CD8-positive, alpha-beta memory T cell (primary cell): ENCODE measurements at places on chromosomes 16 and 17. TPM values are rescaled to one million over a fixed set of nuclear protein-coding genes. Genes with fewer than 3 reads are reported as not detected.

DNA sequence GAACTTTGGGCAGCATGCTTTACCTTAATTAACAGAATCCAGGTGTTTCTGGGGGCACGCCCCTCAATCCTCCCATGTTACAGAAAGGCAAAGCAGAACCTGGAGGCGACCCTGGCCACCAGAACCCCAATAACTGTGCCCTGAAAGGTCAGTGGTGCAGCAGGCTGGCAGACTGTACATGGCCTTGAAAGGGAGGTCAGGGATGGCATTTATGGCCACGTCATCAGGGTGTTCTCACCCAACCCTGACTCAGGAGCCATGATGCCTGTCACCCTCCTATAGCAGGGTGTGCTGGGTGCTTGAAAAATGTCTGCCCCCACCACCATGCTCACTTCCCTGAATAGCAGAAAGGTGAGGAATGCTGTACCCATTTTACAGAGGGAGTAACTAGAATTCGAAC is 177.7 kb downstream of the TMEM132E start:
- no peak for DNase-seq
- H3K27me3 ChIP-seq, result no peaks in the 10 kb centered on the region
- H3K27ac ChIP-seq, result no peak overlapping the region
- H3K4me3 ChIP-seq, result no peak overlapping the region
- H3K4me1 ChIP-seq, result no peaks in the 10 kb centered on the region
- H3K36me3 ChIP-seq, result no peaks in the 10 kb centered on the region

GRCh38 chr16:53207810-53208752 is 153.3 kb downstream of the CHD9 start:
- H3K4me1 ChIP-seq, result peaks cover 7% of the 10 kb centered on the region
- H3K27ac ChIP-seq, result peak overlapping the region; percentile 68
- H3K36me3 ChIP-seq, result no peaks in the 10 kb centered on the region
- H3K4me3 ChIP-seq, result peak overlapping the region; percentile 1
- no peaks in the 10 kb centered on the region for H3K27me3 ChIP-seq
- DNase-seq, result no peak

GRCh38 chr16:88208112-88208511 is 174.6 kb upstream of the ZNF469 start:
- no peaks in the 10 kb centered on the region for H3K4me1 ChIP-seq
- no peak for DNase-seq
- H3K36me3 ChIP-seq, result no peaks in the 10 kb centered on the region
- no peaks in the 10 kb centered on the region for H3K27me3 ChIP-seq

DNA sequence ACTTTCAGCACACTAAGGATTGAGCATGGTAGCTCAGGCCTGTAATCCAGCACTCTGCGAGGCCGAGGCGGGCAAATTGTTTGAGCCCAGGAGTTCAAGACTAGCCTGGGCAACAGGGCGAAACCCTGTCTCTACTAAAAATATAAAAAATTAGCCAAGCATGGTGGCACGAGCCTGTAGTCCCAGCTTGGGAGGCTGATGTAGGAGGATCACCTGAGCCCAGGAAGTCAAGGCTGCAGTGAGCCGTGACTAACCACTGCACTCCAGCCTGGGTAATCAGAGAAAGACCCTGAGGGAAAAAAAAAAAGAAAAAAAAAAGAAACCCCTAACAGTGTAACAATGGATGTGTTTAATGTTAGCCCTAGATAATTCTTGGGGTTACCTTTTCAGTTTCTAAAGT is 24.0 kb downstream of the PARN start:
- H3K4me1 ChIP-seq, result no peaks in the 10 kb centered on the region
- H3K36me3 ChIP-seq, result peaks cover 43% of the 10 kb centered on the region
- DNase-seq, result no peak
- H3K27me3 ChIP-seq, result no peaks in the 10 kb centered on the region
- H3K27ac ChIP-seq, result no peak overlapping the region
- H3K4me3 ChIP-seq, result no peak overlapping the region

DNA sequence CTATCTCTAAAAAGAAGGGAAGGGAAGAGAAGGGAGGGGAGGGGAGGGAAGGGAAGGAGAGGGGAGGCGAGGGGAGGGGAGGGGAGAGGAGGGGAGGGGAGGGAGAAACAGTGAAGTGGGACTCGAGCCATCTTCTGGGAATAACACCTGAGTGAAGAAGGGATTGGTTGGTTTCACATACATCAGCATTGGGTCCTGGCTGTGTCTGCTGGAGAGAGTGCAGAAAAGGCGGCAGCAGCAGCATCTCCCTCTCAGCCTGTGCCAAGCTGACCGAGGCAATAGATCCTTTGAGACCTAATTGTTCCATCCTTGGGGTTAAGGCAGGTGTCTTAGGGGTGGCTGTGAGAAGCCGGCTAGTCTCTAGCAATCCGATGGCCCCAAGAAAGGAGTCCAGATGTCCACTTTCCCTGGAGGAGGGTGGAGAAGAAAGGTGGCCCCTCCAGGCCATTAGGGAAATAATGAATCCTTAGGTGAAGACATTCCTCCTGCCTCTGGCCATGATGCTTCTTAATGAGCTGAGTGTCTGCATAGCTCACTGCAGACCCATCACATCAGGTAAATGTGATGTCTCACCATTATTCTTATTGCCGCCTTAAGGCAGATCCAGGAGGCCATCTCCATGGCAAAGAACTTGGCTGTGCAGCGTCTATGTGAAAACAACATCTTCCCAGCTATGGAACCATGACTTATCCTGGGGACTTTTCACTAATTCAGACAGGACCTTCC is 71.6 kb downstream of the WIPI1 start:
- H3K4me1 ChIP-seq, result peaks cover 22% of the 10 kb centered on the region
- DNase-seq, result no peak
- H3K27ac ChIP-seq, result no peak overlapping the region
- H3K4me3 ChIP-seq, result no peak overlapping the region
- H3K36me3 ChIP-seq, result no peaks in the 10 kb centered on the region

DNA sequence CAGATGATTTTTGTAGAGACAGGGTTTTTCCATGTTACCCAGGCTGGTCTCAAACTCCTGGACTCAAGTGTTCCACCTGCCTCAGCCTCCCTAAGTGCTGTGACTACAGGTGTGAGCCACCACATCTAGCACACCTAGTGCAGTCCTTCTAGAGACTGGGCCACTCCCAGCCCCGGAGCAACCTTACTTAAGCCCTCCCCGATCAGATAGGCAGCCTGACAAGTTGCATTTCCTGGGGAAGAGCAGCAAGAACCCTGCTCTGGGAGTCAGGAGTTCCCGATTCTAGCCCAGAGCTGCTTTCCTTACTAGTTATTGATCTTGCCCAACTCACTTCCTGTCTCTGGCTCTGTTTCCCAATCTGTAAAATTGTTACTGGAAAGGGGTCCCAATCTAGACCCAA is 7.0 kb upstream of the NAGLU start:
- peaks cover 34% of the 10 kb centered on the region for H3K4me1 ChIP-seq
- H3K4me3 ChIP-seq, result no peak overlapping the region
- H3K27me3 ChIP-seq, result no peaks in the 10 kb centered on the region

GRCh38 chr17:58420827-58421226 is 3.5 kb upstream of the RNF43 start:
- peaks cover 15% of the 10 kb centered on the region for H3K4me1 ChIP-seq
- no peaks in the 10 kb centered on the region for H3K36me3 ChIP-seq
- no peak overlapping the region for H3K27ac ChIP-seq
- H3K4me3 ChIP-seq, result no peak overlapping the region

- H3K27me3 ChIP-seq, result no peaks in the 10 kb centered on the region
- no peaks in the 10 kb centered on the region for H3K4me1 ChIP-seq
- no peak for DNase-seq
Measured at GRCh38 chr17:43840814-43841213, 6.2 kb upstream of the CD300LG start.

DNA sequence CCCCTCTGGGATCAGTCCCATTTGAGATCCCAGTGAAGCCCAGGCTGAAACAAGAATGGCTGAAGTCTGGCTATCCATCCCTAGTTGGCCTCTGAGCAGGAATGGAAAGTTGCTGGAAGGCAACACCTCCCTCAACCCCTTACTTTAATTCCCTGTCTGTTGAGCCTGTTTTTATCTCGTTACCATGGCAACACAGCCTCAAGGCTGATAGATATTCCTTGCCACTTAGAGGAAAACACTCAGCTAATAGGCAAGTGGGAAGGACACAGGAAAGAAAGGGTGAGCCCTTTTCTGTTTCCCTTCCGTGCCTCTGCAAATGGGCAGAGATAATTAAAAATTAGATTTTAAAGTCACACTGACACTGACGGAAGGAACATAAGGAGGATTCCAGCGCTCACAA is 75.5 kb upstream of the CLEC3A start:
- H3K27ac ChIP-seq, result no peak overlapping the region
- no peaks in the 10 kb centered on the region for H3K27me3 ChIP-seq
- no peak overlapping the region for H3K4me3 ChIP-seq
- H3K4me1 ChIP-seq, result no peaks in the 10 kb centered on the region
- DNase-seq, result no peak

DNA sequence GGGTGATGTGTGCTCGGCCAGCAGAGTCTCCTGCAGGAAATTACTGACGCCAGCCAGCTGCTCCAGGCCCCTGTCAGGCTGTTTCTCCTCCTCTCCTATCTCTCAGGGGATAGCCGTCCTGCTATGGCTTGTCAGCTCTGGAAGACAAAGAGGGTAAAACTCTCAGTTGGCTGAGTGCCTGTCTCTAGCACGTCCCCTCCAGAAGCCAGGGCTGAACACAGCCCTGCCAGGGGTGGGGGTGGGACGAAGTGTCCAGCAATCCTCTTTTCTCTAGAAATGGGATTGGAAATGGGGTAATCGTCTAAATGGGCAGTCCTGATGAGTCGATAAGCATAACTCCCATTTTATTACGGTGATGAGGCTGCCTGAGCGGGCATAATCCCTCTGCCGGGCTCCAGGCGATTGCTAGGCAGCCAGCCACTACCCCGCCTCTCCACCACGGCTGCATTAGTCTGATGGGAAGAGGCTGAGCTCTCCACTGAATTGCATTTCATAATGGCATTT is 89.1 kb upstream of the GNAO1 start:
- H3K27me3 ChIP-seq, result no peaks in the 10 kb centered on the region
- H3K27ac ChIP-seq, result no peak overlapping the region
- H3K36me3 ChIP-seq, result no peaks in the 10 kb centered on the region

DNA sequence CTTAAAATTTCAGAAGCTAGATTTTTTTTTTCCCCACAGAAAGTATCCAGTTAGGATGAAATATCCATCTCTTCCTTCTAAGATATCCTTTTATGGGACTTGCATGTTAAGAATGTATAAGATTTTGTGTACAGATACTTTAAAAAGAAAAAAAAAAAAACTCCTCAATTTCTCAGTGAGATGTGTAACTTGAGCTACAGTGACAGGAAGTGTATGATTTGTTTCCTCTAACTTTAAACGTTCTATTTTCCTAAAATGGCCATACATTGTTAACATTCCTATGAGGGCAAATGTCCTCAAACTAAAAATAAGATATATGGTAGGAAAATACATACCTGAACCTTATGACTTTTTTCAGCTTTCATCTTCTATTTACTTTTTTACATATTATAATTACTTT is 8.9 kb downstream of the FBXO47 start:
- H3K27ac ChIP-seq, result no peak overlapping the region
- DNase-seq, result no peak
- H3K27me3 ChIP-seq, result no peaks in the 10 kb centered on the region
- peaks cover 22% of the 10 kb centered on the region for H3K4me1 ChIP-seq
- no peak overlapping the region for H3K4me3 ChIP-seq

- peak overlapping the region; percentile 65 for H3K4me3 ChIP-seq
- no peaks in the 10 kb centered on the region for H3K27me3 ChIP-seq
- peaks cover 37% of the 10 kb centered on the region for H3K4me1 ChIP-seq
- H3K36me3 ChIP-seq, result no peaks in the 10 kb centered on the region
Measured at GRCh38 chr16:10878644-10879501, 1.9 kb downstream of the CIITA start.

DNA sequence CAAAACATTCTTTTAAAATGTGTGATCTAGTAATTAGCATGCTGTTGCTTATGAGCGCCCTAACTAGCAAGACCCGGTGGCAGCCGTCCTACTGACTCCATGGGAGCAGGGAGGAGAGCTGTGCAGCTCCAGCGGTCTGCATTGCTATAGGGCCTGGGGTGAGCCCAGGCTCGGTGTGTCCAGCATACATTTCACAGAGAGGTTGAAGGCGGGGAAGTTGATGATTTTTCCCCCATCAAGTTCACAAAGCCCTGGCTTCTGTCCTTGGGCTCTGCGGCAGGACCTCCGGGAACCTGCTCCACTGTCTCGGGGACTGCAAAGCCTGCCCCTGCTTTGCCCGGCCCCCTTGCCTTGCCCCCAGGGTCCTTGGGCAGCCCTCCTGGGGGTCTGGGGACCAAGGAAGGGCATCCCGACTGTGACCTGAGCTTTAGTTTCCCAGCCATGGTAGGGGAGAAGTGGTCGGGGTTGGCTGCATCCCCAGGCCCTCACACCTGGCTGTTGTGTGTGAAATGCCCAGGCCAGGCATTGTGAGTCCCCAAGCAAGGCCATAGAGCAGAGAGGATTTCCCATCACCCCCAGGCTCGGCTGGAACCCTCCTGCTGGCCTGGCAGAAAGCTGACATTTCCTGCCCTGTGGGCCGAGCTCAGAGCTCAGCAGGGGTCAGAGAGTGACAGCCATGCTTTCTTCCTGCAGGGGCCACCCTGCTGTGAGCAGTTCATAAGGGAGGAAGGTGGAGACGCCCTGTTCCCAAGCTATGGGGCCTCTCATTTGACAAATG is 24.8 kb downstream of the KCNJ12 start:
- H3K27ac ChIP-seq, result no peak overlapping the region
- H3K36me3 ChIP-seq, result no peaks in the 10 kb centered on the region
- H3K27me3 ChIP-seq, result no peaks in the 10 kb centered on the region

KIF19 gene
- 3.4 TPM for polyA plus RNA-seq

GOSR2 gene
- 50.6 TPM for polyA plus RNA-seq
